NCI-H69 (cell line): ENCODE measurements at places on chromosomes 12 and 14.

GRCh38 chr12:22310275-22310674, 24.2 kb downstream of the ST8SIA1 start:
- DNase-seq = no peak

GRCh38 chr12:113835896-113836295, 130.2 kb downstream of the RBM19 start:
- DNase-seq = no peak

- DNase-seq = no peak
Observed at GRCh38 chr14:92659765-92660561, 88.5 kb downstream of the LGMN start.

DNA sequence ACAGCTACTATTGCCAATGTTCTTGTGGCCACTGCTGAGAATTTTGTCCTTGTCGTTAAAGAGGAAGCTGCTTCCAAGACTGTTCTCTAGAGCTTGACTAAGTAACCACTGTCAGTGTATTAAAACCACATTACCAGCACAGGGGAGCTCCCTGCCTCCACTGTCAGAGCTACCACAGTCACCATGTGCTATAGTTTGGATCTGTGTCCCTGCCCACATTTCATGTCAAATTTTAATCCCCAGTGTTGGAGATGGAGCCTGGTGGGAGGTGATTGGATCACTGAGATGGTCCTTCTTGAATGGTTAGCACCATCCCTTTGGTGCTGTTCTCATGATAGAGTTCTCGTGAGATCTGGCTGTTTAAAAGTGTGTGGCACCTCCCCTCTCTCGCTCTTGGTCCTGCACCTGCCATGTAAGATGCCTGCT, 23.2 kb upstream of the RAP1B start:
- no peak for DNase-seq

DNA sequence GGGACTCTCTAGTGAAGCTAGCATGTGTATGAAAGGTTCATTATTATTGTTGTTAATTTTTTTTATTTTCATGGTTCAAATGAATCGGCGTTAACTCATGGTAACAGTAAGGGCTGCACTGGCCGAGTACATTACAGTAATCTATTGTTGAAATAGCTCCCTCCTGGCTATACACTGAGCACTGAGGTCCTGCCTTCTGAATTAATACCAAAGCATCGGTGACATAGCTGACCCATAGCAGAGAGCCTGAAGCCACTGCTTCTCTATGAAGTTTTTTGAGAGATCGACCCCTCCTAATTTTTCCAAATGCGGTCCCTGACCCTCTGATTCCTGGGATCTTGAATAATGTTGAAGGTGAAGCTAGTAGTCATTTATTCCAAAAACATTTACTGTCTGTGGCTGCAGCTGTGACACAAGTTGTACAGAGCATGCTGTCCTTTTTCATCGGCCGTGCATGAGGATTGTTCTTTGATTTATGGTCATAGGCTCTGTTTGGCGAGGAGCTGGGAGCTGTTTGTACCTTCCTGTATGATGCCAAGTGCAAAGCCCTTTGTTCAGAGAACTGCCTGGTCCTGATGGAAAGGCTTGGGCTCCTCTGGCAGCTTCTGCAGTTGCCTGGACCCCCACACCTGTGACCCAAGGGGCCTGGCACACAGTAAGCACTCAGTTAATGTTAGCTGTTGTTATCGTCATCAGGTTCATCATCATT, 486.5 kb downstream of the EGLN3 start:
- peak; percentile 26 for DNase-seq

GRCh38 chr14:68652433-68652690, 140.5 kb downstream of the ZFP36L1 start:
- no peak for DNase-seq

- no peak for DNase-seq
Observed at GRCh38 chr12:39816671-39817185, 197.1 kb upstream of the ABCD2 start.

GRCh38 chr14:32940066-32940651, 1.5 kb downstream of the NPAS3 start:
- DNase-seq = peak; percentile 70

DNA sequence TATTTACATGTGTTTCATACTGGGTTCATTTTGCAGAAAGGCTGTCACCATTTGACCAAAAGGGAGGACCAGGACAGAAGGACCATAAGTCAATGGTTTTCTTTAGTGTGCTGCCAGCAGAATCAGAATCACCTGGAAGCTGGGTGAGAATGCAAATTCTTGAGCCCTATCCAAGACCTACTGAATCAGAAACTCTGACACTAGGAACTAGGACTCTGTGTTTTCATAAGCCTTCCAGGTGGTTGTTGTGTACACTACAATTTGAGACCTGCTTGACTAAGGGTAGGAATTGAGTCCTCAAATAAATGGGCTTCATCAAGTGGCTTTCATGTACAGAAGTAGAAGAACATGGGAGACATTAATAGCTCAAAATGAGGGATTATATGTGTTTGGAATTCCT, 32.2 kb downstream of the PDE6H start:
- DNase-seq = no peak

DNA sequence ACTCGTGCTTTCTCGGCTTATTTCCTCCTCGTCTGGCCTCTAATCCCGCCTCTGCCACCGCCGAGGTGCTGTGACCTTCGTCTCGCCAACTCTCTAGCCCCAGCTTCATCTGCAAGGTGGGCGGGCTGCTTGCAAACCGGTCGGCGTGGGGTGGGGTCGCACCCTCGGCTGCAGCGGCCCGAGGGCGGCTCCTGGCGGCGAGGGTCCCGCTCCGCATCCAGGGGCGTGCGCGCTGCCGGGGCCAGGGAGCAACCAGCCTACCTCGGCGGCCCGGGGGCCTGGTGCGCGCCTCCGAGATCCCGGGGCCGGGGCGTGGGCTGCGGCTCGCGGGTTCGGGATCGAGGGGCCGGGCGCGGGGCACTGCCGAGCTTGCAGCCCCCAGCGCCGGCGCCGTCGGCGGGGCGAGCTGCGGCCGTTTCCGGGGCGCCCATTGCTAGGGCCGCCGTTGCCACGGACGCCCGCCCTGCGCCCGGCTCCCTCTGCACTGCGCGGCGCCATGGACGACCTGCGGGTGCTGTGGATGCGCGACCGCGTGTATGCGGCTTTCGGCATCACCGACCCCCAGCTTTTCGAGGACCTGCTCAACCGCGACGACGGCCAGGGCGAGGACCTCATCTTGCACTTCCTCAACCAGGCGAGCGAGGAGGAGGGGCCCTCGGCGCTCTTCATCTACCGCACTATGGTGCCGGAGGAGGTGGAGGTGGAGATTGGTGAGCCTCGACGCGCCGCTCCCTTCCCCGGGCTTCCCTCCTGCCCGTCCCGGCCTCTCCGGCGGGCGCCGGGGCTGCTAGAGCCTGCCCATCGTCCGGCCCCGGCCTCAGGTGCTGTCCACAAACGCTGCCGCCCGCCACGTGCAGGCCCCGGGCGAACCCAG, at the start of gene DNAH10:
Gene DNAH10, plus strand, starts transcription at position 461 of the 874 bp plus-strand sequence. Its CDS starts 36 bp downstream, at position 497.
- DNase-seq = peak; percentile 77

GRCh38 chr14:58669556-58670200, 31.9 kb downstream of the DACT1 start:
- peak; percentile 25 for DNase-seq

GRCh38 chr14:75147423-75148071, 20.7 kb upstream of the NEK9 start:
- DNase-seq = no peak

DNA sequence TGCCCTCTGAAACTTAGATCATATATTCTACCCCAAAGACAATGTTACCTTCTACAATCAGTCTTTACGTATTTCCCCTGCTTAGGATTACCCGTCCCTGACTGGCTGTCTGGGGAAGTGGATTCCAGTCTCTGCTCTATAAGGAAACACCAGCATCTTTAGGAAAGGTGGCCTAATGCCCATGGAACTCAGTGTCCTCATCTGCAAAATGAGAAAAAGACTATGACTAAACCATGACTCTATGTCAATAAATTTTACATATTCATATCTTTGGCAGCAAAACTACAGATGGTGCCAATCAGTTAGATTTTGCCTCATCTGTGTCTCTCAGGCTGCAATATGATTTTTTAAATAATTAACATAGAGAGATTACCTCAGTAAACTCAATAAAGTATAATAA, 133.8 kb downstream of the ITPR2 start:
- DNase-seq = no peak

DNA sequence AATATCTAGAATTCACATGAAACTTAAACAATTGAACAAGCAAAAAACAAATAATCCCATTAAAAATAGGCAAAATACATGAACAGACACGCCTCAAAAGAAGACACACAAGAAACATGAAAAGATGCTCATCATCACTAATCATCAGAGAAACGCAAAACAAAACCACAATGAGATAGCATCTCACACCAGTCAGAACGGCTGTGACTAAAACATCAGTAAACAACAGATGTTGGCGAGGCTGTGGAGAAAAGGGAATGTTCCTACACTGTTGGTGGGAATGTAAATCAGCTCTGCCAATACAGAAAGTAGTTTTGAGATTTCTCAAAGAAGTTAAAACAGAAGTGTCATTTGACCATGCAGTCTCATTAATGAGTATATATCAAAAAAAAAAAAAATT, 121.3 kb downstream of the PTPRO start:
- no peak for DNase-seq

DNA sequence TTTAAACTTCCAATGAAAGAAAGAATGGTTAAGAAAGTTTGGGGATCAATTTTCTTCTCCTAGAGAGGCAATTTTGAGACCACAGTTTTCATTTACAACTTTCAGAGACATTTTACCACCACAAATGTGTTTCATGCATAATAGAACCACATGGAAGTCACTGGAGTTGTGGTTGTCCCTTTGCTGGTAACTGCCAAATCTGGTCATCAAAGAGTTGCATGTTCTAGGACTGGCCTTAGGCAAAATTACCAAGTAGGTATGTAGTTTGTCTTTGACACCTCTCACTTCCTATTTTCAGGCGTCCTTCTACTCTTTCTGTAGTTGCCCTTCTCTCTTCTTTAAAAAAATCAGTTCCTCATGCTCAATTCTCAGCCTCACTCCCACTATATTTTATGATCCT, 54.3 kb upstream of the TMX1 start:
- DNase-seq = no peak

DNA sequence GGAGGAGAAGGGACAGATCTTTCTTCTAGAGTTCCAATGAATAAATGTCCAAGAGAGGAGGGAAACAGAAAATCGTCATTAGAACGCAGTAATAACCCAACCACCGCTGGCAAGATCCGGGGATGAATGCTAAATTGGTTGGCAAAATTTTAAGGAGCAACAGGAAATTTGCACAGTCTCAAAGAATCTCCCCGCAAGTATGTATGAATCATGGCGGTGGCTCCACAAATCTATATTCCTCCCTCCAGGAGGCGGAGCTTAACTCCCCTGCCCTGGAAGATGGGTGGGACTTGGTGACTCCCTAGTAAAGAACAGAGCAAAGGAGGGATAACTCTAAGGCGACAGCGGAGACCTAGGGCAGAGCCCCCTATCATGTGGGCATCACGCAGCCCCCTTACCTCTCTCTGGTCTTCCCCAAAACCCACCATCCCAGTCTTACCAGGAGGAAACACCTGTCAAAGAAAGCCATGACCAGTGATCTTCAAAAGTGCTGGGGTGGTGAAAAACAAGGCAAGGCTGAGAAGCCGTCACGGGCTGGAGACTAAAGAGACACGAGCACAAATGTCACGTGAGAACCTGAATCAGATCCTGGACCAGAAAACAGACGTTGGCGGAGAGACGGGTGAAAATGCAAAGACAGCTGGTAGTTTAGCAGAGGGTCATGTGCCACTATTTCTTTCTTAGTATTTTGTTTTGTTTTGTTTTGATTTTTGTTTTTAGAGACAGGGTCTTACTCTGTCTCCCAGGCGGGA, 125.8 kb downstream of the NCOR2 start:
- DNase-seq = no peak

- DNase-seq = no peak
Observed at GRCh38 chr12:21354641-21355040, 18.1 kb upstream of the IAPP start.

GRCh38 chr14:78530078-78530477, 359.9 kb downstream of the NRXN3 start:
- DNase-seq = no peak
